ENCODE measurements at places on chromosomes 1 and 21. TPM values are rescaled to one million over a fixed set of nuclear protein-coding genes. Genes with fewer than 3 reads are reported as not detected.

KRTAP21-2 gene
- total RNA-seq, result not detected

SLFNL1 gene
- total RNA-seq, result not detected

- no peak for DNase-seq
Measured at GRCh38 chr1:65469126-65469888, 48.8 kb downstream of the LEPR start.

DNA sequence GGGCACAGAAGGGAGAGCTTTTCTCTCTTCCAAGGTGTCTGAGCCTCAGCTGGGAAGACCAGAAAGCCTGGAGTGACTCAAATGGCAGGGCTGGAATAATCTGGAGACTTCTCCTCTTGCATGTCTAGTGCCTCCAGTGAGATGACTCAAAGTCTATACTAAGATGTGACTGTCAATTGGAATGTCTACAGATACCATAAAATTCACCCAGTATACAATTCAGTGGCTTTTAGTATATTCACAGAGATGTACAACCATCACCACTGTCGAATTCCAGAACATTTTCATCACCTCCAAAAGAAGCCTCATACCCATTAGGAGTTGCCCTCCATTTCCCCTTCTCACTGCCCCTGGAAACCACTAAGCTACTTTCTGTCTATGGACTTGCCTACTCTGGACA is 47.9 kb upstream of the CNN3 start:
- DNase-seq, result no peak

GRCh38 chr1:65141918-65142317 is 6.1 kb upstream of the AK4 start:
- DNase-seq, result no peak

DNA sequence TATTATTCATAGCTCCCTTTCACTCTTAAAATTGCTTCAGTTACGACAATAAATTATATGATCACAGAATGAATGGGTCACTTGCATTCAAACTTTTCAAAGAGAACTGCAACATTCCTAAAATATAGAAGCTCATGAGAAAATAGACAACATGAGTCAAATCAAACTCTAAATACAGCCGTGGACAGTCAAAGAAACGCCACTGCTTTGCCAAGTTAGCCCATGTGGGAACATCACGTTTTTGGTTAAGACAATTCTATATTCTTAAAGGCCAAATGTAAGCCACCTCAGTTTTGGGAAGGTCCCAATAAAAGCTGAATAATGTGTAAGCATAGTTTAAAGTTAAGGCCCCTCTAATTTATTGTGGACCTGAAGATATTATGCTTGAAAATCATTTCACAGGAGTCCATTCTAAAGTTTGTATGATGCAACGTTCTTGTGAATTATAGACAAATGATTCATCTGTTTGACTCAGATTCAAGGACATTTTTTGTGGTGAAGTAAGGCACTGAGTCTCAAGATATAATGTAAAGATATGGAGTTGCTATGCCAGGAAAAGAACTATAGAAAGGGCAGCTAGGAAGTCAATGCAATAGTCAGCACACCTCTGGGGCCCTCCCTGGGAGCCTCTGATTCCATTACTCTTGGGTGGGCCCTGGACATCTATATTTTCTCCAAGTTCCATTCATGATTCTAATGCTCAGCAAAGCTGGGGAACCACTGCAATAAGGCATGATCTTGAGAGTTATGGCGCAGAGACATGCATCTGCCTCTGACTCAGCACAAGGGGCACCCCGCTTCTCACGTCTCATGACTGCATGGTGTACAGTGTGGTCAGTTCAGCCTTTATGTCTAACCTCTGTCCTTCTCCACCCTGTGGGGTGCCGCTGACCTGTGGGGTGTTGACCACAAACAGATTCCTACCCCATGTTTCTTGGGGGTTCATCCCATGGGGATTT is 33.9 kb downstream of the ETS2 start:
- DNase-seq, result no peak

- no peak for DNase-seq
Measured at GRCh38 chr1:204083491-204083890, 10.6 kb downstream of the SOX13 start.

DNA sequence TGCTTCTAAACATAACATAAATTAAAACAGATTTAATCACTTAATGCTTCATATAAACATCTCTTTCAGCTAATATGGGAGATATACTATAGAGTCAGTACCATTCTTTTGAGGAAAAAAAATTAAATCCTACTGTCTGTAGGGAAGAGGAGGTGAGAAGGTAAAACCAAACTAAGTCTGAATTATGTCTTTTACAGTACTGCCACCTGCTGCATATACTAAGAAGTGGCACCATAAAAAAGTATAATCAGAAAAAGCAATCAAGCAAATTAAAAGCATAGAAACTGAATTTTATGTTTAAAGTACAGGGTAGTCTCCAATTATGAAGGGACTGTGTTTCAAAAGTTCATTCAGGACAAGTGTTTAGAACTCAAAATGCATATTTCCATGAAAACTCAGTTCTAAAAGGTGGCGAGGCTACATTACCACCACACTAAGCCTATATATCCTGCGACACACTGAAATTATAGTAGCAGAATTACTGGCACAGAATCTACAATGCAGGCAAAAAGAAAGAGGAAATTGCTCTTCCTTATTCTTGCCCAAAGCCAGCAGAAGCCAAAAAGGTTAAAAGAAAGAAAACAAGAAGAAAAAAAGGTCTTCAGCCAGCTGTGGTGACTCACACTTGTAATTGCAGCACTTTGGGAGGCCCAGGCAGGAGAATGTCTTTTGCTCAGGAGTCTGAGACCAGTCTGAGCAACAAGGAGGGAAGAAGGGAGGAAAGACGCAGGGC is 9.0 kb downstream of the NSL1 start:
- no peak for DNase-seq

DNA sequence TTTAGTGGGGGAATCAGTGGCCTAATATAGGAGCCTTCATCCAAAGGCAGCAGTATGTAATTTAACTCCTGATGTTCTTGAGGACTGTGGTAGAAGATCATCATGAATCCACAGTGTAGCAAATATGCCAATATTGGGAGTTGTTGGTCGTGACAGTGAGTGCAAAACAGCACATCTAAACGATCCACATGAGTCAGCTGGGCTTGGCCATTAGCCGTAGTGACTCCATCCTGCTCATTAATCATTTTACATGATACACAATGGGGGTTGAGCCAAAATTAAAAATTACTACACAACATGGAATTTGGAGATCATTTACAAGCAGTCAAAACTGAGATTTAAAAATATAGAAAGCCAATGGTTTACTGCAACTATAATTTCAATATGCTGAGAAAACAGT is 653.9 kb upstream of the CAMK1G start:
- DNase-seq, result no peak

All from chondrocyte (in vitro differentiated cells).